Renal cortical epithelial cell (primary cell): ENCODE measurements at places on chromosomes 5 and 9.

DNA sequence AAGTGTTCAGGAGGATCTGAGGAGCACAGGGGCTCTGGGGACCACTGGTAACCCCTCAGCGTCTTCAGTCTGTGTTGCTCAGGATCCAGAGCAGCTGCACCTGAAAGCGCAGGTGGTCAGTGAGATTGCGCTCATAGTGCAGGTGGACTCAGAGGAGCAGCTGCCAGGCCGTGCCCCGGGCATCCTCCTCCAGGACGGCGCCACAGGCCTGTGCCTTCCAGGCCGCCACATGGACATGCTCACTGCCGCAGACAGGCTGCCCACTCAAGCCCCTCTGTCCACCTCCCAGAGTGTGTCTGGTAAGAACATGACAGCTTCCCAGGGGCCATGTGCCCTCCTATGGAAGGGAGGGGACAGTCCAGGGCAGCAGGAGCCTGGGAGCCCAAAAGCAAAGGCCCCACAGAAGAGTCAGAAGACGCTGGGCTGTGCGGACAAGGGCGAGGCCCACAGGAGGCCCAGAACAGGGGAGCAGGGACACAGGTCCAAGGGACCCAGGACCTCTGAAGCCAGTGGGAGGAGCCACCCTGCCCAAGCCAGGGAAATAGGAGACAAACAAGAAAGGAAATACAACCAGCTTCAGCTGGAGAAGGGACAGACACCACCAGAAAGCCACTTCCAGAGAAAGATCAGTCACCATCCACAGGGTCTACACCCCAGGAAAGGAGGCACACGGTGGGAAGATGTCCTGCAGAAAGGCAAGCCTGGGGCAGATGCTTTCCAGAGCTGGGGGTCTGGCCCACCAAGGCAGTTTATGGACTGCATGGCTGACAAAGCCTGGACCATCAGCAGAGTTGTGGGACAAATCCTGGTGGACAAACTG is 5.2 kb downstream of the SPATA31E1 start:
- no peak for DNase-seq

DNA sequence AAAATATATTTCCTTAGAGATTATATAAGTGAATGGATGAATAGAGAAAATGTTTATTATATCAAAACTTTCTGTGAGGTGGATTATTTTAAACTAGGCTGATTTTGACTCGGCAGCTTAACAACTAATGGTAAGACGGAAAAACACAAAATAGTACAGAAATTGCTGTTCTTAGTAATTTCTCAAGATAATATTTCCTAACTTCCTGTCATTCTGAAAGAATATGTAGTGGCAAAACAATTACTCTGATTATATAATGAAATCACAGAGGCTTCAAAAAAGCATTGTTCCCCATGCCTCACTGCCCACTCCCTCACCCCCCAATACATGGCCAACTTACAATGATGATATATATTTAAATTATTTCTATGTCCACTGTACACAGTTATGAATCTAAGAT is 85.4 kb downstream of the YTHDC2 start:
- DNase-seq: no peak

GRCh38 chr5:128763321-128763720 is 202.0 kb upstream of the SLC27A6 start:
- DNase-seq: no peak

DNA sequence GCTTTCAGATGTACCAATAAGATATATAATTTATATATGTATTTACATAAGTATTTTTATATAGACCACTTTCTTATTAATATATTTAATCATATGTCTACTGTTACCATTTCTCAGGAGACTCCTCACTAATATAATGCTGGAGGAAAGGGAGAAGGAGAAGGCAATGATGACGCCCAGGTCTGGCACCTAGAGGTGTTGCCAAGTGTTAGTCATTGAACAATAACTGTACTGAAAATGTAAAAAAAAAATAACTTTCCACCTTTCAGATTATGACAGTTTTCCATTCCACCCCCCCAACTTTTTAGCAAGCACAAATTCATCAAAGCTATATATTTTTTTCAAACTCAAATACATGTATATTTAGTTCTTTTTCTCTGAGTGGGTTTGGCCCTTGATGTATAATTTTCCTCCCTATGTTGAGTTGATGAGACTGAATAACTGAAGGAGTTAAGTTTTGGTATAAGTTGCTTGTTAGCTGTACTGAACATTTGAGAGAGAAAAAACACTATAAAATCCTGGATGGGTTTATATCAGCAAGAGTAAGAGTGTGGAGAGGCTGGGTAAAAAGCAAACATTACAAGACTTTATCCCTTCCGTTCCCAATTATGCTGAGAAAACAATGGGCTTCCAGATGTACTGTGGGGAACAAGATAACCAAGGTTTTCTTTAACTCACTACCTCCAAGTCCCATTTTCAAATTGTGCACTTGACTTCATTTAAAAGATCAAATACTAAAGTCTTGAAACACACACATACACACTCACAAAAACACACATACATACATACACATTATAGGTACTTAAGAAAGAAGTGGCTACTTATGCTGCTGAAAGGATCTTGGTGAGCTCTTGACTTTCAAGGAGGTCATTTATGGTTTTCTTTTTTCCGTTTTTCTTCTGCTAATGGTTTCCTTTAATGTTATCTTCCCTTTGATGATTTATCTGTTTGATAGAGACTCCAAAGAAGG is 142.8 kb upstream of the IFNE start:
- DNase-seq: no peak

GRCh38 chr9:134268747-134269146 is 57.5 kb upstream of the RXRA start:
- DNase-seq: no peak

GRCh38 chr9:136204838-136205706 is at the start of gene LHX3:
LHX3 (minus strand) TSS chr9:136205128; CDS start chr9:136205012, 116 bp downstream.
- no peak for DNase-seq

DNA sequence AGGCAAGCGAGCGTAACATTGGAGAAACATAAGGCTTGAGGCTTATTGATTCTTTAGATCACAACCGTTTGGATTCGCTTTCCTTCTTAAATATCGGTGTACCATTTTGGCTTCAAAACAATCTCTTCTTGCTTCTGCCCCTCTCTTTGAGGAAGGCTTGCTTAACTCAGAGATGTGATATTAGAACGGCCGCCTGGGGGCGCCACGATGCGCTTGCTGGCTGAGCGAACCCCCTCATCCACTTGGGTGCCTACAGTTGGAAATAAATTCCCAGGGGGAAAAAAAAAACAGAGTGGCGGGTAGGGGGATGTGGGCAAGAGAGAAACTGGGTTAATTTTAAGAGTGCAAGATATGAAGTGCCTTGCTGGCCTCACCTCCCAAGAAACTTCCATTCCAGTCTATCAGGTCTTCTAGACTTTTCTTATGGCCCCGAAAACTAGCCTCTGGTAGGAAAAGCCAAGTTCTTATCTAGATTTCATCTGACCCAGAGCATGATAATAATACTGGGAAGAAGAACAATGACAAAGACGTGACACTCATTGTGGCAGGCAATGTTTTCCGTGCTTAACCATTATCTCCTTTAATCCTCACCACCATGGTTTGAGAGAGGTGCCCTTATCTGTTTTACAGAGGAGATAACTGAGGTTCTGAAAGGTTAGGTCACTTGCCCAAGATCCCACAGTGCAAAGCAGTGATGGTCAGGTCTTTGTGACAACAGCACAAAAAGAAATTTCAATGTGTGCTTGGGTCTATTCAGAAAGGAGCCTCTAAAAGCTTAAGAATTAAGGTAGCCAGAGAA is 115.8 kb downstream of the DPYSL3 start:
- no peak for DNase-seq

DNA sequence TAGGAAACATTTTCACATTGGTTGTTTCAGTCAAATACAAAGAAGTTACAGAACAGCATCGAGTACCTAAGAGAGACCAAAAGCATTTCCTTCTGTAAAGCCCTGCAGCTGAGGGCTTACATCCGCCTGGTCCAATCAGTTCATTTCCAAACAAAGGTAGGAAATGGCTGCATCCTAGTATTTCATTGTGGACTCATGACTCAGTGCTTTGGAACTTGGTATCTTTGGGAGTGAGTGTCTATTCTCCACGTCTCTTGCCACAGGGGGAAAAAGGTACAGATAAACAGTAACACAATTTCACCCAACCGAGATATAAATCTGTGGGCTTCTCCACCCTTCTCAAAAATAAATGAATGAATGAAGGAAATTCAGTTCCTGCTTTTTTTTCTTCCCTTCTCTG is 75.4 kb downstream of the NFIB start:
- DNase-seq: peak; percentile 85
